ENCODE measurements at places on chromosomes 11 and 22.

DNA sequence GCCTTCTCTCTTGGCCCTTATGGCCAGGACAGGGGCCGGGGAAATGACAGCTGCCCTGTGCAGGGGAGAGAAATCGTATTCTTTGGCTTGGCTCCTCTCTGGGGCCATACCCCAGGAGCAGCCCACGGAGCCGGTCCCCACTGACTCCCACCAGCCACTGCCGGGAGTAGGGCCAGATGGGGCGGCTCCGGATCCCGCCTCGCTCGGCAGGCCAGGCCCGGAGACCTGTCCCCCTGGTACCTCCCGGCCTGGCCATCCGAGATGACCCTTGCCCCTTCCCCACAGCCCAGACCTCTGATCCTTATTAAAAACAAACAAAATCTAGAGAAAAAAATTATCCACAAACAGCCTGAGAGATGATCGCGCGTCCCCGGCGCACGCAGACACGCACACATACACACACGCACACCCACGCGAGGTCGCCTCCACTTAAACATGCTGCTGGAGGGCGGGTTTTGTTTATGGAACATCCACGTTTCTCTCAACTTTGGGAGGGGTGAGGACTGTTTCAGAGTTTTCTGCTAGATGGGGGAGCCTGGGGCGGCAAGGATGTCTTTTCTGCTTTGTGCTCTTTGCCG, 59.1 kb downstream of the IGLL1 start:
- DNase-seq, result no peak

DNA sequence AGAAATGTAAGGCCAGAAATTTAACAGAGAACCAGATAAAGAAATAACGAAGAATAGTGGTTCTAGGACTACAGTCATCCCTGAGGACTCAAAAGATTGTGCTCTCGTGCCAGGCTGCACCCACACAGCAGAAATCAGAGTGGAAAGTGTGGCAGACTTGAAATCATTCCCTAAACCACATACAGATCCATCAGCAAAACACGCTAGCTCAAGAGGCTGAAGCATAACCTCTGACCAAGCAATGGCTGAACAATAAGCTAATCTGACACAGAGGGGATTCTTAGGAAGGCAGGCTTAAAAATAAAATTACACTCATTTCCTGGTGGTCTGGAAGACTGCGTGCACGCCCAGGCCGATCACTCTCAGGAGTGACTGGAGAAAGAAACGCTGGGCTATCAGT, 19.0 kb downstream of the NCF4 start:
- DNase-seq, result no peak

DNA sequence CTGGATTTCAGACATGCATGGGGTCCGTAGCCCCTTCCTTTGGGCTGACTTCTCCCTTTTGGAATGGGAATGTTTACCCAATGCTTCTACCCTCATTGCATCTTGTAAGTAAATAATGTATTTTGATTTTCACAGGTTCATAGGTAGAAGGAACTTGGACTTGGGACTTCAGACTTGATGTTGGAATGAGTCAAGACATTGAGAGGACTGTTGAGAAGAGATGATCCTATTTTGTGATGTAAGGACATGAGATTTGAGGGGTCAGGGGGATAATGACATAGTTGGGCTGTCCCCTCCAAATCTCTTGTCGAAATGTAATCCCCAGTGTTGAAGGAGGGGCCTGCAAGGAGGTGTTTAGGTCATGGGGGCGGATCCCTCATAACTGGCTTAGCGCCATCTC, 933 bp upstream of the KRTAP5-10 start:
- no peak for DNase-seq

DNA sequence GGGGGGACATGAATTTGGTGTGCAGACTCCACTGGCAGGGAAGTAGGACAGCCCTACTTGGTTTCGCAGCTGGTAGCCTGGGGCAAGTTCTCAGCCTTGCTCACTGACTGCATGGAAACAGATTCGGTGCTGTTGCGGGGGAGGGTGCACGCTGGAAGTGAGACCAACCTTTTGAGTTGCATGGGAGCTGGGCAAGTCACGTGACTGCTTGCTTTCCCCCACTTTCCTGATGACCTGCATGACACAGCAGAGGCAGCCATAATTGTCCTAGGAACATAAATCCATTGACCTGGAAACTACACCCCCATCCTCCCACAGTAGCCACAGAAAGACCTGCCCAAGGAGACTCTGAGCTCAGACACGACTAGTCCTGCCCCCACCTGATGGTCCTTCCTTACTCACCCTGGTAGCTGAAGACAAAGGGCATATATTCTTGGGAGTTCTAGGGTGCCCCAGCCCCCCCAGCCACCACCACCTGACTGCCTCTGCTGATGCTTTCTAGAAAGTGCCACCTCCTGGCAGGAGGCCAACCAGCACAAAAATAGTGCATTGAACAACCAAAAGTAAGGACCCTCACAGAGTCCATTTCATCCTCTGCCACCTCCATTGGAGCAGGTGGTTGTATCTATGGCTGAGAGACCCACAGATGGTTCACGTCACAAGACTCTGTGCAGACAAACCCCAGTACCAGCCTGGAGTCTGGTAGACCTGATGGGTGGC, 4.1 kb upstream of the HBG2 start:
- DNase-seq, result no peak

GRCh38 chr11:57700425-57700824, 11.6 kb downstream of the MED19 start:
- DNase-seq, result no peak

DNA sequence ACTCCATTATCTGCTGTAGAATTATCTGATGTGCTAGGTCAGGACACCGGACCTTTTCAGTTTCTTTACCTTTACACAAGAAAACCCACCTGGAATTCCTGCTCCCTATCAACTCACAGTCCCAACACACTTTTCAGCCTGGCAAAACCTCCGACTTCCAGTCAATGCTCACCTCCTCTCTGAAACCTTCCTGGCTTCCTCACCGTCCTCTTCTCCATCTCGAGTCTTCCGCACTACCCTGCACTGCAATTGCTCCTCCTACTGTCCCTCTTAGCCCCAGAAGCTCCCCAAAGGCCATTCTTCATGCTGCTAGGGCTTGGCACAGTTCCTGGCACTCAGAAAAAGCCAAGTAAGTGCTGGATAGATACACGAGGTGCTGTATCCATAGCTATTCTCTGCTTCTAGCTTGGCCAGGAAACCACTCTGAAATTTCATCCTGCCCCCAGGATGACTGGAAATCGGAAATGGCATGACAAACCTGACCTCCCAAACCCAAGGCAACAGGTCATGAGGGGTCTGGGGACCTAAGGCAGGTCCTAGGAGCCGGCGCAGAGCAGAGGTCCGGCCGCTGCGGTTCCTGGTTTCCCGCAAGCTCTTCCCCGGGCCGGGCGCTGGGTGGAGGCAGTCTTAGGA, 702 bp downstream of the SYN3 start:
- no peak for DNase-seq

GRCh38 chr11:60428517-60428916, 855 bp upstream of the MS4A5 start:
- no peak for DNase-seq

DNA sequence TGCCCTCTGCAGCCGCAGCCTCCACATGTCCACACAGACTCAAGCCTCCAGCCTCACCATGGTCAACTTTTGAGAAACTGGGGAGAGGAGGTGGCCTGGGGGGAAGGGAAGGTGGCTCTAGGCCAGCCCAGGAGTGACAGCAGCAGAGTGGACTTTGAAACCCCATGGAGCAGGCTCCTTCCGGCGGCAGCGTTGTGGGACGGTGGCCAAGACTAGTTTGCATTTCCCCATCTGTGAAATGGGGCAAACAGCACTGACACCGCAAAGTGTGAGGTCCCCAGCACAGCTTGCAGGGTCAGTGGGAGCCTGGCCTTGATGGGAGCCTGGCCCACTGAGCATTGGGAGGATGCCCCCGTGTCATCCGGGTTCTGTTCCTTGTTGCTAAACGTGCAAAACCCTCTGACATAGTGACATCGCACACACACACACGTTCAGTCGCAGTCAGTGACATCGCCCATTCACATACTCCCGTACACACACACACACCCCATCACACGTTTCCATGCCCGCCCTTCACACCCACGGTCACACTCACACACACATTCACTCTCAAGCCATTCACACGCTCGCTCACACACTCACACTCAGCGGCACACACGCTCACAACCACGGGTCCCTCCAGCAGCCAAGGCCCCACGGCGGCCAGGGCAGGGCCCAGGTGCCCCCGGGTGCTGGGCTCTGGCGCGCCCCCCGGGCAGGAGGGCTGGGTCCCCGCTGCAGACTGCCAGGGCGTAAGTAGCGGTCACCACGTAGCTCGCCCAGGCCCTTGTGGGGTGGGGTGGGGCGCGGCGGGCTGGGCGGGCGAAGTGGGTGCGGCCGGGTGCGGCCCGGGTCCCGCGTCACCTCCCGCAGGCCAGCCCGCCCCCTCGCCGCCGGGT, 585 bp downstream of the CYB5R3 start:
- no peak for DNase-seq

GRCh38 chr11:70297341-70297740, 26.9 kb downstream of the PPFIA1 start:
- DNase-seq, result no peak

- no peak for DNase-seq
Observed at GRCh38 chr11:120021391-120021953, 116.4 kb downstream of the TRIM29 start.

- DNase-seq, result no peak
Observed at GRCh38 chr22:45758603-45759002, 87.0 kb downstream of the ATXN10 start.

DNA sequence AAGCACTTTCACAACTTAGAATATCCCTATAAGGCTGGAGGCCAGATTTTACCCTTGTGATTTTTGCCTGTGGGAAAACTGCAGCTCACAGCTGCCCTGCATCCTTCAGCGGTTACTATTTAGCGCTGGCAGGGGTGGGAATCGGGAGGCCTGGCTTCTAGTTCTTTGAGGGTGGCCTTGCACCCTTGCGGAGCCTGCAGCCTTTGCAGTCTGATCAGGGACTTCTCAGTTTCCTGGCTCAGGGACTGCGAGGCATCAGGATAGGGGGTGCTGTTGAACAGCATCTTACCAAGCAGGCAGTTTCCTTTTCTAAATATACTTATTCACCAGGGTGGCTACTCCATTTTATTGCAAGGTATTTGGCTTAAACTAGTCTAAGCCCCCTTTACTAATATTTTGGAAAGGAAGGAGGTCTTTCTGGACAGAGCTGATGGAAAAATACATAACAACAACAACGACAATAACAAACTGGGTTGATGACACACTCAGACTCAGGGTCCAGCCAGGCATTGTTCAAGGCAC, 2.9 kb upstream of the APOA1 start:
- no peak for DNase-seq

DNA sequence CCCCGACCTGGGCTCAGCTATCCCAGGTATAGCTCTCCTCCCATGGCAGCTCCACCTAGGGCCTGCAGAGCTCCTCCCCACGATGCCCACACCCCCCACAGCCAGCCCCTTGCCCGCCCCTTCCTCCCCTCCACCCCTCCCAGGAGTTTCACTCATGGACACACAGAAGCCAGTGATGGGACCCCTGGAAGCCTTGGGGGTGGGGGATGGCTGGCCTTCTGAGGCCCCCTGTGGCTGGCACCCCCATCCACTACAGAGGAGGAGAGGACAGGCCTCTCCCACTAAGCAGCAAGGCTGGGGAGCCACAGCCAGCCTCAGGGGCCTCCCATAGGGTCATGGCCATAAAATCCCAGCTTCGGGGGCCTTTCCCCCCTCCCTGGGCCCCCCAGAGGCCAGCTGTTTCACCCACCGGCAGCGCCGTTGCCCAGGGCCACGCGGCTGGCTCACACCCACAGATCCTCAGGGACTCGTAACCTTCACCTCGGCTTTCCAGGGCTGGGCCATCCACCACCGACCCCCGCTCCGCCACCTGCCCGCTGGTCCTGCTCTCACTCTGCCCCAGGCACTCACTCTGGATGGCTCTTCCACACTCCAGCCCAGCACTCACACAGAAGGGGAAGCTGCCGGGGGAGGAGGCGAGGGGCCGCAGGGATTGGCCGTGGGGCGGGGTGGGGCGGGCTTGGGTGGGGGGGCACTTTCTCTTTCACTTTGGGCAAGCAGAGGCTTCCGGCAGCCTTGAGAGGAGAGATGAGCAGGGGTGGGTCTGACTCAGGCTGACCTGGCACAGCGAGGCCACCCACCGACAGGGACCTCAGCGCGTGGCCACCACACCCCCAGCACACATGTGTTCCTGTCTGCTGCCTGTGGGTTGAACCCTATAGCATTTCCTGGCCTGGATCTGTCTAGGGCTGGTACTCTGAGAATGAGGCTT, 2.2 kb downstream of the SLC25A22 start:
- DNase-seq, result peak; percentile 80

GRCh38 chr22:48639896-48640748, 1187.6 kb downstream of the BRD1 start:
- no peak for DNase-seq

- no peak for DNase-seq
Observed at GRCh38 chr11:44835938-44836337, 109.2 kb downstream of the TSPAN18 start.

DNA sequence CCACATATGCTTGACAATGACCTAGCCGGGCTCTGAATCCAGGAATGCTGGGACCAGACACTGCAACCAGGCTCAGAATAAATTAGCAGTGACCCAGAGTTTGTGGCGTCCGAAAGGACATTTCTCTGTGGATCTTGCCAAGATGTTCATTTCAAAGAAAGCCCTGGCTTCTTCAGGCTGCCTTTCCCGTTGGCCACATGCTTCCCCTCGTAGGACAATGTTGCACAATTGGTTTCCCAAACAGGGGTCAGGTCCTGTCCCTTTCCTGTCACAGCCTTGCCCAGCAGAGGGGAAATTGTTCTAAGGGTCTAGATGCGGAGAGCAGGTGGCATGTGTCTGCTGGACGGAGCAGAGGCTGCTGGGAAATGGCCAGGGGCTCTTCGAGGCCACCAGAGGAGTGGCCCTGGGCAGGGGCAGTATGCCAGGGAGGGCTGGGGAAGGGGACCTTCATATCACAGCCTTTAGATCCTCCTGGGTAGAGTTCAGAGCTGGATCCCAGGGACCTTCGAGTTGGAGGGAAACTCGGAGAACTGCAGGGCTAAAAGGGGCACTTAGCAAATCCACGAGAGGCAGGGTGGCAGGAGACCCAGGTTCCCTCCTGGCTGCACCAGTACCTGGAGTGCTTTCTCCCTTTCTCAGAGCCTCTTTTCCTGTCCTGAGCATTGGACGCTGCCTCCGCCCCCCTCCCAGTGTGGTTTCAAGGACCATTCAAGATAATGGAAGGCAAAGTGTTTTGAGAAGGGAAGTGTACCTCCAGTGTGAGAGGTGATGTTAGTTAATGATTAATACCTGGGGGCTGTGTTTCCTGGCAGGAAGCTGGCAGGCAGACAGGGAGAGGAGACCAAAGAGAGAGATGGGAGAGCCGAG, 42.3 kb downstream of the C11orf96 start:
- DNase-seq, result no peak

DNA sequence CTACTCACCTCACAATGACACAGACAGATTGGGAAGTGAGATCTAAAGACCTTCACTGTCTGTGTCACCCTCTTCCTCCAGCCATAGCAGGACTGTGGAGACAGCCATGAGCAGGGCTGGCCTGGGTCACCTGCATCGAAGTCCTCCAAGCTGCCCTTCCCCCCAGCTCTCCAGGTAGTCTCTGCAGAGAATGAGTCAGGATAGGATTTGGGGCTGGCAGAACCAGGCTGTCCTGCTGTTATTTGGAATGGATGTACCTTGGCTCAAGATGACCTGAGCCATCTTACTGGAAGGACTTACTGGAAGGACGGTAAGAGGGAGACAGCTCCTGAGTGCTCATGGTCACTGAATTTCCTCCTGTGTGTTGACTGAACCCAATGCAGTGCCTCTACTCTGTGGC, 29.2 kb downstream of the GGTLC2 start:
- DNase-seq, result no peak
